ENCODE measurements at places on chromosomes 11 and 22. TPM values are rescaled to one million over a fixed set of nuclear protein-coding genes. Genes with fewer than 3 reads are reported as not detected.

DNA sequence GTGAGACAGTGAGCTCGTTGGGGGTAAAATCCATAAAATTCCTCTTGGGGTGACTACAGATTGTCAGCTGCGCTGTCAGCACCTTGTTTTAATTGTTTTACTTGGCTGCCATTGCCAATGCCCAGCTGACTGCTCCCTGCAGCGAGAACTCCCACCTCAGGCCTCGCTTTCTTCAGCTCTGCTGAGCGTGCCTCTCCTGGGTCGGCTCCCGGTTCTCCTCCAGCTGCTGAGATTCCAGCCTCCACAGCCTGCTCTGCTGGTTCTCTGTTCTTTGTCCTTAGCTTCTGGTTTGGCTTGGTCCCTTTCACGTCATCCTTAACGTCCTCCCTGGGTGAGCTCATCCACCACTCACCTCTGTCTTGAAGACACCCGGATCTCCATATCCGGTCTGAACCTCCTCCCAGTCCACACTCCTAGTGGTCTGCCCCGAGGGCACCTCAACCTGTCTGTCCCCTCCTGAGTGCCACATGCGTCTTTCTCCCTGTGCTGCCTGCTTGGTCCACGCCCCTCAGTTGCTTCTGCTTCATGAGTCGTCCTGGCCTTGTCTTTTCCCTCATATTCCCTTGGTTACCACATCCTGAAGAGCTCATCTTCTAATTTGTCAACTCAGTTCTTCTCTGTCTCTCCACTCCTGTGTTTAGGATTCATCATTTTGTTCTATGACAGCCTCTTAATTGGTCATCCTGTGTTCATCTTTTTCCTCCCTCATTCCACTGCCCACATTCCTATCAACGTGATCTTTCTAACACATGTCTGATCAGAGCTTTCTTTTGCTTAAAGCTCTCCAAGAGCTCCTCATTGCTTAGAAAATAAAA is 35.6 kb downstream of the BMAL1 start:
- DNase-seq, result no peak

DNA sequence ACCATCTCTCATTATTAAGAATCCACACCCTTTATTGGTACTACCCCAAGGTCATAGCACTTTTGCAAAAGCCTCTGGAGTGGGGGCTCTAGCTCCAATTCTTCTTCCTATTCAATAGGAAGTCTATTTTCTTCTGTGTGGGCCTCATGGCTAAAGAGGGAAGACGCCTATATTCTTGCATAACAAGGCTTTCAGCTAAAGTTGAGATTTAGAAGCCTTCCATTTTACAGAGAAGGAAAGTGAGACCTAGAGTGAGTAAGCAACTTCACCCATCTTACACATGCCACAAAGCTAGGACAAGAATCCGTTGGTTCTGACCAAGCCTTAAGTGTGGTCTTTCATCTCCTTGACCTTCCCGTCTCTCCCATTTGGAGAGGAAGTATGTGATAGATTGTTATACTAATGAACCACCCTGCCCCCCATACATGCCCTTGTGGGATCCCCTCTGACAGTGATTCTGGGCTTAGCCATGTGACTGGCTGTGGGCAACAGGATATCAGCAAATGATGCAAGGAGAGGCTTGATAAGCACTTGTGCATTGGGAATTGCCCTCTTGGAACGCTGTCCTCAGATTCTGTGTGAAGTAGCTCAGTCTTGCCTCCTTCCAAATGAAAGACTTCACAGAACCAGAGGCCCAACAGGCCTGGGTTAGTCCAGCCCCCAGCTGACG is 12.3 kb downstream of the BACE1 start:
- DNase-seq, result no peak

- DNase-seq, result no peak
Observed at GRCh38 chr11:773830-774229, 3.5 kb downstream of the GATD1 start.

GRCh38 chr11:75893251-75893650 is 78.2 kb downstream of the UVRAG start:
- no peak for DNase-seq

PATE1 gene
- total RNA-seq, result not detected

DNA sequence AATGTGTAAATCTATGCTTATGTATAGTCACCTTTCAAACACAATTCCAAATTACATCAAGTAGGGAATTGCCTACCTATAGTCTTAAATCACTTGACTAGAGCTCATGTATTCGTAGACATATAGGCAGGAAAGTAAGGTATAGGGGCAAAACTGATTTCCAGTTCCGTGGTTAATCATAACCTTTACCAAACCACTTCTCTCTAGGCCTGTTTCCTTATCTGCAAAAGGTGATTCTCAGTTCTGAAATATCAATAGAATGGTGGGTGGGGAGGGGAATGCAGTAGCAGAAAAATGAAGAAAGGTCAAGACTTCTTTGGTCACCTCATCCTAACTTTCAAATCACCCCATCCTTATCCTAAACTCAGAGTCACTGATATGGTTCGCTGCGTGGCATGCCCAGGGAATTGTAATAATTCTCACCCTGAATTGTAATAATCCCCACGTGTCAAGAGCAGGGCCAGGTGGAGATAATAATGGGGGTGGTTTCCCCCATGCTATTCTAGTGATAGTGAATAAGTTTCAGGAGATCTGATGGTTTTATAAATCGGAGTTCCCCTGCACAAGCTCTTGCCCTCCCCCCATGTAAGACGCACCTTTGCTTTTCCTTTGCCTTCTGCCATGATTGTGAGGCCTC is 1.9 kb upstream of the ANO5 start:
- DNase-seq, result no peak

Data from CD8-positive, alpha-beta memory T cell (primary cell).